ENCODE measurements at places on chromosomes 13 and 19.

- DNase-seq: no peak
Measured at GRCh38 chr19:49475191-49475917, 1.3 kb downstream of the FLT3LG start.

- DNase-seq: no peak
Measured at GRCh38 chr13:113815151-113816058, 48.5 kb downstream of the GAS6 start.

GRCh38 chr19:4067396-4068046, 822 bp upstream of the ZBTB7A start:
- no peak for DNase-seq

DNA sequence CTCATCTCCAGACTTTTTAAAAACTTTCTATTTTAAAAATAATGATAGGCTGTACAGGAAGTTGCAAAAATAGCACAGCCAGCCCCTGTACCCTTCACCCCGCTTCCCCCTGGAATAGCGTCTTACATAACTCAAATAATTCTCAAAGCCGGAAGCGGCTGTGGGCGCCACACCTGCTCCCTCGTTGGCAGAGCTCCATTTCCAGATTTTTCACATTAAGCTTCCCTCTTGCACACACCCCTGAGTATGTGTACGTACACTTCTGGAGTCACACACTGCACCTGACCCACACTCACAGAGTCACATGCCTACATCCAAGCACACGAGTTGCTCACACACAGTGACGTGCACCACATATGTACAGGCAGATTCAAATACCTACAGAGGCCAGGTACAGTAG, 24.9 kb upstream of the DPP9 start:
- DNase-seq: no peak

GRCh38 chr13:31862828-31863227, 123.5 kb downstream of the RXFP2 start:
- DNase-seq: no peak

- DNase-seq: peak; percentile 63
Measured at GRCh38 chr13:44573071-44573470, 3.1 kb downstream of the TSC22D1 start.

Data from G401 (cell line).